ENCODE measurements at places on chromosomes 1 and 21. TPM values are rescaled to one million over a fixed set of nuclear protein-coding genes. Genes with fewer than 3 reads are reported as not detected.

DNA sequence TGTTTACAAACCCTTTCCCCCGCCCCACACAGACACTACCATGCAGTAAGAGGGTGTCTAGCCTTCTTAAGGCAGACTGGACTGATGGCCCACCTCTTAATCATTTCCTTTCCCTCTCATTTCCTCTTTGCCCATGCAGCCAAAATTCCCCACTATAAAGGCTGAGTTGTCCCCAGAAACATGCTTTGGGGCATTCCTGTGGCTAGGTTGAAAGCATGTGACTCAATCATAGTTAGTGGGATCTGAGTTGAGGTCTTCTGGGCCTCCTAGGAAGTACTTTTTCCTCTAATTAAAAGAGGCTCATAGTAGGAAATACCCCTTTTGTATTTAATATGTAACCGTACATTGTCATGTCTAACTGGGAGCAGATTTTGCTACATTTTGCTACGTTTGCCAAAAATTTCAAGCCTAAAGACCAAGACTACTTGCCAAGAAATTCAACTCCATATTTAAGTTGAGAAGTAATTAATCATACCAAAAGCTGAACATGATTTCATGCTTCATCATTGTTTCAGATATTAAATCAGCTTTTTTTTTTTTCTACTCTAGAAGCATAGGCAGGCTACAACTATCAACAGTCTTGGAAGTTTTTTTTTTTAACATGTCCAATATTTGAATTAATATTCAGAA is 174.7 kb downstream of the ADGRL4 start:
- DNase-seq = peak; percentile 48

- DNase-seq = no peak
Observed at GRCh38 chr1:45545019-45545493, 5.6 kb upstream of the AKR1A1 start.

GRCh38 chr1:58888833-58889232 is 105.0 kb upstream of the JUN start:
- DNase-seq = no peak

Gene BARHL2
- not detected for total RNA-seq

Gene SLFNL1
- total RNA-seq = not detected

GRCh38 chr1:40059338-40059959 is 18.9 kb downstream of the CAP1 start:
- DNase-seq = no peak

DNA sequence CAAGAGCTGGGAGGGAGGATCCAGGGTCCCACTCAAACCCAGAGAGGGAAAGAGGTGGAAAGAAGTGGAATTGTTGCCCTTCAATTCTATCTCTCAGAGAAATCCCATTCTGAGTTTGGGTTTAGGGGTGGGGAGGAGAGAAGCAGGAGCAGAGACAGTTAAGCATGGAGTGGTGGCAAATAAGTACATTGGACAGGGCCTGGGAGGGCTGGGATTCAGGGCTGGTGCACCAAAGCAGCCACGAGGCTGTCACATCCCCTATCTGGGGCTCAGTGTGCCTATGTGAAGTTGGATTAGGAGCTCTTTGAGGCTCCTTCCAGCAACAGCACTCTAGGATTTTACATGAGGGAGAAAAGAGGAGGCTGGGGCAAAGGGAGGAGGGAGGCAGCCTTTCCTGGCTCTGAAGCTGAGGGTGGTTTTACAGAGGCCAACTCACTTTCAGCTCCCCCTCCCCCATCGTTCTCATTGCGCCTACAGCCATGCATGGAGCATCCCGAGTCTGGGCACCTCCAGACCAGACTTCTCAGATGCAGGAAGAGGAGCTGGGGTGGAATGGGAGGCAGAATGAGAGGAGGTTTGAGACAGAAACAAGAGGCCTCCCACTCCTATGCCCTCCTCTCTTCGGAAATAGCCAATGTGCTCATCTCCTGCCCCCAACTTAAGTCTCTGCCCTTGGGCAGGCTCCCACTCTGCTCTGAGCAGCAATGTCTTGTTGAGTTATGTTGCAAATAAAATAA is 3.0 kb upstream of the SYT6 start:
- no peak for DNase-seq

- peak; percentile 72 for DNase-seq
Observed at GRCh38 chr1:154325583-154326545, 539 bp downstream of the ATP8B2 start.

Gene CFAP57
- 0.06 TPM for total RNA-seq

DNA sequence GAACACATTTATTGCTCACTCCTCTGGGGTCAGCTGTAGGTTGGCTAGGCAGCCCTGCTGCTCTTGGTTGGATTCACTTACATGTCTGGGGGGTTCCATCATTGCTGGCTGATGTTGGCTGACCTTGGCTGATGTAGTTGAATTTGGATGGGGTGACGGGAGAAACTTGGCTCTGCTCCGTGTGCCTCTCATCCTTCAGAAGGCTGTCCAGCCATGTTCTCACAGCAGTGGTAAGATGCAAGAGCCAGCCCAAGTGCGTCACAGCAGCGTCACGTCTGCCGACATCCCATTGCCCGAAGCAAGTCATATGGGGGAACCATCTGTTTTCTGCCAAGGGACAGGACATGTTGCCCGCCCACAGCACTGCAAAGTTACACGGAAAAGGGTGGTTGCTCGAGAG is 613.5 kb downstream of the MATN1 start:
- DNase-seq = no peak

Gene C1orf94
- not detected for total RNA-seq

- DNase-seq = no peak
Observed at GRCh38 chr1:5599541-5599940, 392.7 kb downstream of the NPHP4 start.

Gene UBL4B
- total RNA-seq = not detected
